ENCODE measurements at places on chromosomes 16 and 17.

DNA sequence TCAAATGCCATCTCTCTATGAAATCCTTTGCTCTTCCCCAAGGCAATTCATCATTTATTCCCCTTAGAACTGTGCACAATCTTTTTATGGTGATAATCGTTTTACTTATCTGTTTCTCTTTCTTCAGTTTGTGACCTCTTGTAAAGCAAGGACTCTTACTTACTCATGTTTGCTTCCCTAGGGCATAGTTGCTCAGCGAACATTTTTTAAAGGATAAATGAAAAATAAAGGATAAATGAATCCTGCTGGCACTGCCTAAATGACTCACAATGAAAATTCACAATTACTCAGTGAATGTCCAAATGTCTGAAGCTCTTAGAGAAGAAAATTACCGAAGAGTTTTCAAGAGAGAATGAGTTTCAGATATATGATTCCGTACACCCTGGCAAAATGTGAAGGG, 671.7 kb downstream of the CDH11 start:
- no peak for DNase-seq

DNA sequence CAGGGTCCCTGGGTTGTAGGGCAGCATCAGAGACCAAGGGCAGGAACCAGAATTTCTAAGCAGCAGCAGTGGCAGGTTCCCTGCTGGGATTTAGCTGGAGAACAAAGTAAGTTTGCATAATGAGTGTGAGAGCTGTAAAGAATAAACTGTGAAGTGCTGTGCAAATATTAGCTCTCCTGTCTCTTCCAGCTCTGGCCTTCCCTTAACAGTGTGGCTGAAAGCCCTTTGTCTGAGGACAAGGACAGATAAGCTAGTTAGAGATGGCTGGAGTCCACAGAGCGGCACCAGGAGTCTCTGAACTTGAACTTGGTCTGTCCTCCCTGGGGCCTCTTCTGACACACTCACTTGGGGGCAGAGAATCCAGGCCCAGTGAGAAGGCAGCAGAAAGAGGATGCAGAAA, 98.2 kb upstream of the WSCD1 start:
- peak; percentile 6 for DNase-seq

- no peak for DNase-seq
Observed at GRCh38 chr17:78933025-78933958, 8.1 kb upstream of the TIMP2 start.

DNA sequence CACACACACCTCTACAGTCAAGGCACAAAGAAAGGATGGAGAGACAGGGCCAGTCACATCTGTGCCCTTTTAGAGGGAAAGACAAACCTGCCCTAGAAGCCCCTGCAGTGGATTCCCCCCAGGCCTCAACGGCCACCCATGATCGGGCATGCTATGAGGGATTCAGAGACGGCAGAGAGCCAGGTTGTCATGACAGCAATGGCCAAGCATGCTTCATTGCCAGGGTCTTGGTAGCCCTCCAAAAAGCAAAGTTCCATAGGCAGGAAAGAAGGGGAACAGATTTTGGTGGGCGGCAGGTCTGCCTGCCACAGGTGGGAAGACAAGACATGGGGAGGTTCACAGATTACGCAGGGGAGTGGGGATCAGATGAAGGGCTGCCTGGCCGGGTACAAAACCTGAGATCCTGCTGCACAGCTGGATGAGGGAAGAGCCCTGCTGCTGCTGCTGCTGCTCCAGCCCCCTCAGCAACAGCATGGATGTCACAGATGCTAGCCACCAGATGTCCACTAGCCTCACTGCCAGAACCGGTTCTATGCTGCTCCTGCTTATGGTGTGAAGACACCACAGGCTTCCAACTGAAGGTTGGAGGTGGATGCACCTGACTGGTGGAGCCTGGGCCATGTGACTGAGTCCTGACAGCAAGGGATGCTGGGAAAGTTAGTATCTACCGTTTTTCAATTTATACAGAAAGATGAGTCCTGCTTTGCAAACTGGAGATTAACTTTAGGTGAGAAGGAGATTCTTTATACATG, 17.8 kb downstream of the ACTG1 start:
- no peak for DNase-seq

GRCh38 chr17:82647593-82648164, 565 bp downstream of the WDR45B start:
- no peak for DNase-seq

DNA sequence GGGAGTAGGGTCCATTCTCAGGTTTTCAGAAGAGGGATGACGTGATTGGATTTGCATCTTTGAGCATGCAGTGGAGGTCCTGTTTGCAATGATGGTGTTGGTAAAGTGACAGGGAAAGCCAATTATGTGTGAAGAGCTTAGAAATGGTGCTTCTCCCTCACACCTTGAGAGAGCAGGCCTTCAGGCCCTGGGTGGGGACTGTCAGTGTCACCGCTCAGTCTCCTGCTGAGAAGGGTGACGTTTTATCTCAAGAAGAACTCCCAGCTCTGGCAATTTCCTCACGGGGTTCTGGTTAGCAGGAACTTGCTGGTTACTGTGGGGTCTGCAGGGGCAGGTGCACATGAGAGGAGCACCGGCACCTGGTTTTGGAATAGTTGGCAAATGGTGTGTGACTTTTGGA, 11.2 kb downstream of the PLCG2 start:
- DNase-seq: no peak

DNA sequence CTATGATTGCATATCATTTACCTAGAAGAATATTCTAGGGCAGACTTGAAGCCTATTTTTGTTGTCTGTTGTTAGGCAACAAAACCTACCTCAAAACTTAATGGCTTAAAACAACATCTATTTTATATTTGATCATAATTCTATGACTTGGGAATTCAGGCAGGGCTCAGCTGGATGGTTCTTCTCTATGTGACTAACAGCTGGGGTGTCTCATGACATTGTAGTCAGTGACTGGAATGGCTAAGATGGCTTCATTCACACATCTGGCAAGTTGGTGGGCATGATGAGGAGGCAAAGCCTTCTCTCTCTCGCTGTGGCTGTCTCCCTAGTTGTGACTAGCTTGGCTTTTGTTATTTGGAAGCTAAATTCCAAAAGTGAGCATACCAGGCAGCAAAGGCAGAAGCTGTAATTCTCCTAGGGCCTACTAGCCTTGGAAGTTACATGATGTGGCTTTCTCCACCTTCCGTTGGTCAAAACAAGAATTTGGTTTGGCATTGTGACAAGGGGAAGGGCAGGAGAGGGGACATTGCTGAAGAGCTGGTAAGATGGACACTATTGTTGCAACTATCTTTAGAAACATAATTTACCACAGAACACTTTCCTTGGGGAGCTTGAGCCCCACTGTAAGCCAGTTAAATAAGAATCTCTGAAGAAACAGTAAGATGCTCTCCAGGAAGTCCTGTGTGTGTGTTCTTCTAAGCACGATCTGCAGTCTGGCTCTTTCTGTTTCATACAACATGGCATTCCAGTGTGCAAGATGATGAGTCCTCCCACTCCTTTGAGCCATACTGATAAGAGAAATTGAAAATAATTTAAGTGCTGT, 39.4 kb downstream of the ZNRF1 start:
- DNase-seq: no peak

GRCh38 chr16:1828645-1829410, 1.8 kb downstream of the FAHD1 start:
- no peak for DNase-seq

DNA sequence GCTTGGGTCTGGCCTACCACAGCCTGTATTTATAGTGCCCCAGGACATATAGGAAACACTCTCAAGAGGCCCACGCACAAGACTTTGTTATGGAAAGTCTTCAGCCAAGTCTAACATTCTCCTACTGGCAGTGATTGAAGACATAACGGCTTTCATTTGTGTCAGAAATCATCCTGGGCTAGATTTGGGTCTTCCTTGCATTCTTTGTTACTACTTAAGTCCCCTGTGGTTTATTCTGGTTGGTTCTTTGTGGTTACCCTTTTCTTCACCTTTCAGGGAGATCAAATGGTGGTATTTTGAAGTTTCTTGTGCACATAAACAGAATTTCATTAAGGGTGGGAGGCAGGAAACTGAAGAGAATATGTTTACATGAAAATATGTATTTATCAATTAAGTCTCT, 37.7 kb downstream of the REXO5 start:
- DNase-seq: no peak

GRCh38 chr17:70517816-70518215, 348.5 kb downstream of the KCNJ2 start:
- no peak for DNase-seq

GRCh38 chr17:19707728-19708221, 8.6 kb downstream of the SLC47A2 start:
- DNase-seq: no peak

DNA sequence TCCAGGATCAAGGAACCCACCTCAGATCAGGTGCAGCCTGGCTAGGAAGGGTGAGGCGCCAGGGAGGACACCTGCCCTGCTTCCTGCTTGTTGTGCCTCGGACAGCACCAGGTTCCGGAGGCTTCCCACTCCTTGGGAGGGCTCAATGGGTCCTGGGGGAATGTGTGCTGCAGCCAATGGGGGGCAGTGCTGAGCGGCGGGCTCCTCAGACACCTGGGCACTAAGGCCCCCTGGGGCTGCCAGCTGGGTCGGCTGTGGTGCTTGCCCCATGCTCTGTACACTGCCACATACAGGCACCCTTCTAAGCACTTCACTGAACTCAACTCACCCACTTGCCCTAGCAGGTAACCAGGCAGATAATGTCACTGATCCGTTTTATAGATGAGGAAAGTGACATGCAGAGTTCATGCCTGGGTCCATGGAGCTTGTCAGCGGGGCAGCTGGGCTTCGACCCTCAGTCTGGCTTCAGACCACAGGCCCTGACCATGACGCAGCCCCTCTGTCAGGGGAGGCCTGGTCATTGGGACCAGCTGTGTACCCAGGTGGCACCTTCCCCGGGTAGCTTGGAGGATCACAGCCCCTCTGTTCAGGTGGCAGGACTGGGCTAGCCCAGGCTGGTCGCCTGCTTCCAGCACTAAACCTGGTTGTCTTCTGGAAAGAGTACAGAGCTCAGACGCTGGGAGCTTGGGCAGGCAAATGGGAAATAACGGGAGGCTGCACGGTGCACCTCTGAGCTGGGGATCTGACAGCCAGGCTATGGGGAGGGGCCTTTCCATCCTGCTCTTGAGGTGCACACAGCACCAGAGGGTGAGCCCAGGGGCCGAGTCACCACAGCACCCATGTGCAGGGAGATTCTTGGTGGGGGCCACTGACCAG, 8.2 kb downstream of the FN3K start:
- no peak for DNase-seq

DNA sequence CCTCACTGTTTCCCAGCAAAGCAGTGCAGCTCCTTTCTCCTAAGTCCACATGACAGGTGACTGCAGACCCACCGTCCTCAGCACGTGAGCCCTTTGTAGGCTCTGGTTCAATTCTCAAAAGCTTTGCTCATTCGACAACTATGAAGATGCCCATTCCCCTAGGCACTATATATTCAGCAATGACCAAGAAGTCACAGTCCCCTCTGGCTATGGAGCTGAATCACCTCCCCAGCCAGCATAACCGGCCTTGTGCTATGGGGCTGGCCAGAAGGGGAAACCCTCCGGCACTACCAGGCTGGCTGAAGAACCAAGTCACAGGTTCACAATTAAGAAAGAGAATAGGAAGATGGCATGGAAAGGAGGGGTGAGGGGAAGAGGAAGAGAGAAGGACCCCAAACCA, 139.7 kb downstream of the WSCD1 start:
- DNase-seq: no peak

DNA sequence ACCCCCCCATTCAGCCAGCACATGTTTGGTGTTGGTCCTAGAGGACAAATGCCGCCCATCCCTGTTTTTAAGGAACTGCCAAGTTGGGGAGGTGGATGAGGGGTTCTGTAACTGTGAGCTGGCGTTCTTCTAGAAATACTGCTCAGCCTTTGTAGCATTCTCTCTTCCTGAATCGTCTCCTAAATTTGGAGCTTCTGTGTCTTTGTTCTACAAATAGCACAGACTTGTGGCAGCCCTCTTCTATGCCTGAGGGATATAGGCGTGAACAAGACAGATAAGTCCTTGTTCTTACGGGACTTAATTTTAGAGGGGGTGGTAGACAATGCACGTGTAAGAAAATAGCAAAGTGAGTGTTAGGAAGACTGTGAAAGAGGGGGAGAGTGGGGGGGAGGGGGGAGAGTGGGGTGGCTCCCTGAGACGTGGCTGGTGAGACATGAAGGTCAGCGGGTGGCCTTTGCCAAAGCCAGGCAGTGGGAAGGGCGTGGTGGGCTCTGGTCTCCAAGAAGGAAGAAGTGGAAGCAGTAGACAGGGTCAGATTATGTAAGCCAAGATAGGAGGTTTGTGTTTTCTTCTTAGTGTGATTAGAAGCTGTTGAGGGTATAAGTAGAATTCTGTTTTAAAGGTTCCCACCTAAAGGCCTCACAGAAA, 9.9 kb downstream of the MFSD11 start:
- DNase-seq: no peak

- no peak for DNase-seq
Observed at GRCh38 chr16:50684823-50685461, 3.8 kb upstream of the SNX20 start.

GRCh38 chr16:78987666-78988065, 612.9 kb downstream of the MAF start:
- DNase-seq: no peak

- DNase-seq: peak; percentile 2
Observed at GRCh38 chr16:81403601-81404391, 40.8 kb upstream of the CMIP start.

- no peak for DNase-seq
Observed at GRCh38 chr17:7523033-7523432, 25.8 kb upstream of the TNFSF12 start.

DNA sequence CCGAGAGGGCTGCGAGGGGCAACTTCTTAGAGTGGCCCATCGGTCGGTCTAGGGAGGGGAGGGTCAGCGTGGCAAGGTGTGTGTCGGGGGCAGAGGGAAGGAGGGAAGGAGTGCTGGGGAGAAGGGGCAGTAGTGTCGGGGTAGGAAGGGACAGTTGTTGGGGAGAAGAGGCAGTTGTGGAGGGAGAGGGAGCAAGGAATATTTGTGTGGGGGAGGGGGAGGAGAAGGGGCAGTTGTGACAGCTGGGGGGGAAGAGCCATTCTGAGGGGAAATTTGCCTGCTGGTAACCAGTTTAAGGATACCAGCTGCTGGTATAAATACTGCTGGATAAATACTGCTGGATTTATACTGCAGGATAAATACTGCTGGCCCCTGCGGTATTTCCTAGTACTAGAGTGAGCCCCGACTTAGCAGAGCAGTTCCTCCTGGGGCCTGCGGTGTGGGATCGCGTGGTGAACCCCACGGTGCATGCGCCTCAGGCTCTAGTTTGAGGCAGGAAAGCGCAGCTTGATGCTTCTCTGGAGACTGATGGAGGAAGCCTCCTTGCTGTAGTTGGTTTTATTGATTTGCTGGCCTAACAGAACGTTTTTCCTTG, 309 bp downstream of the DNAH2 start:
- no peak for DNase-seq

GRCh38 chr17:53093391-53093790, 729.3 kb upstream of the KIF2B start:
- DNase-seq: no peak

- DNase-seq: no peak
Observed at GRCh38 chr17:17888821-17889220, 52.0 kb upstream of the SREBF1 start.

- DNase-seq: no peak
Observed at GRCh38 chr16:67845291-67846062, 1.3 kb upstream of the NUTF2 start.

DNA sequence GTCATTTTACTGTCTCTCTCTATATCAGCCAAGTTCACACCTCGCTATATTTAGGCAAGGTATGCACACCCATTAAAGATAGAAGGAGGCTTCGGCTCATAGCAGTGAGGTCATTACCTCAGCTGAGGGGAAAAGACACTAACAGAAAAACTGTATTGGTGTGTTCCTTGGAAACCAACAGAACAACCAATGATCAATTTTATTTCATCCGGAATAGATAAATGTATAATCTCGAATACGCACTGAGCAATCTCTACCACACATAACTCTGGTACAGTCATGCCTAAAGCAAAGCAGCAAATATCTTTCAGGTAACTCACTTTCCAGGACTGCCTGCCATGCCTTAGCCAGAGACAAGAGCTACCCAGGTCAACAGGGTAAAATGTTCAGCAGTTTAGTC, 109.9 kb upstream of the CORO6 start:
- no peak for DNase-seq
